ENCODE measurements at places on chromosomes 16 and 17.

GRCh38 chr17:22654447-22654846 is 962.1 kb downstream of the KCNJ18 start:
- H3K27ac ChIP-seq = no peak overlapping the region
- no peak overlapping the region for H3K4me3 ChIP-seq
- no peaks in the 10 kb centered on the region for H3K36me3 ChIP-seq
- DNase-seq = no peak

- no peak overlapping the region for H3K4me3 ChIP-seq
- peak overlapping the region; percentile 16 for H3K27ac ChIP-seq
- DNase-seq = no peak
- H3K27me3 ChIP-seq = no peaks in the 10 kb centered on the region
- peaks cover 53% of the 10 kb centered on the region for H3K36me3 ChIP-seq
Observed at GRCh38 chr16:27462200-27462845, 60.3 kb downstream of the IL21R start.

DNA sequence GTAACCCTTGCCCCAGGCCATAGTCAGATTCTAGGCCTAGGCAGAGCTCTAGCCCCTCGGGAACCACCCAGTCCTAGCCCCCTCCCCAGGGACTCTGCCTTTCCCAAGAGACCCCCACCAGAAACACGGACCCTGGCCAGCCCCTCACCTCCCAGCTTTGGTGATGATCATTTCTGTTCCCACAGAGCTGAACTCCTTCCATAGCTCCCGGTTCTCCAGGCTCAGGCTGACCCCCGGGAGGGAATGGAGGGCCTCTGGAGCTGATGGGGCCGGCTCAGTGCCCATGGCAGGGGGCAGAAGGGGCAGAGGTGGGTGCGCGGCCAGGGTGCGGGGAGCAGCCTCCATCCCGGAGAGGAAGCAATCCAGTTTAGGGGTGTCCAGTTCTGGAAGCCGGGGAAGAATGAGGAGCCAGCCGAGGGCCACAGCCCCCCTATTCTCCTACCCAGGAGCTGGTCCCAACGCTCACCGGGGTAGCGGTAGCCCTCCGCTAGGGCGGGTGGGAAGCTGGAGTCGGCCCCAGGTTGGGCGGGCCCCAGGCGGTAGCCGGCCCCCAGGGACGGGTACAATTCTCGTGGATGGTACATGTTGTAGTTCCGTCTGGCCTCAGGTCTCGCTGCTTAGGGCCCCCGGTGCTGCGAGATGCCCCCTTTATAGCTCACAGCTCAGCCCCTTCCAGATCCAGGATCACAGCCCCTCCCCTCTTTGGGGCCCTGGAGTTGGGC is 953 bp downstream of the TBX6 start:
- no peak for DNase-seq
- H3K27me3 ChIP-seq = no peaks in the 10 kb centered on the region
- H3K27ac ChIP-seq = peak overlapping the region; percentile 57
- no peak overlapping the region for H3K4me3 ChIP-seq
- H3K36me3 ChIP-seq = peaks cover 17% of the 10 kb centered on the region

DNA sequence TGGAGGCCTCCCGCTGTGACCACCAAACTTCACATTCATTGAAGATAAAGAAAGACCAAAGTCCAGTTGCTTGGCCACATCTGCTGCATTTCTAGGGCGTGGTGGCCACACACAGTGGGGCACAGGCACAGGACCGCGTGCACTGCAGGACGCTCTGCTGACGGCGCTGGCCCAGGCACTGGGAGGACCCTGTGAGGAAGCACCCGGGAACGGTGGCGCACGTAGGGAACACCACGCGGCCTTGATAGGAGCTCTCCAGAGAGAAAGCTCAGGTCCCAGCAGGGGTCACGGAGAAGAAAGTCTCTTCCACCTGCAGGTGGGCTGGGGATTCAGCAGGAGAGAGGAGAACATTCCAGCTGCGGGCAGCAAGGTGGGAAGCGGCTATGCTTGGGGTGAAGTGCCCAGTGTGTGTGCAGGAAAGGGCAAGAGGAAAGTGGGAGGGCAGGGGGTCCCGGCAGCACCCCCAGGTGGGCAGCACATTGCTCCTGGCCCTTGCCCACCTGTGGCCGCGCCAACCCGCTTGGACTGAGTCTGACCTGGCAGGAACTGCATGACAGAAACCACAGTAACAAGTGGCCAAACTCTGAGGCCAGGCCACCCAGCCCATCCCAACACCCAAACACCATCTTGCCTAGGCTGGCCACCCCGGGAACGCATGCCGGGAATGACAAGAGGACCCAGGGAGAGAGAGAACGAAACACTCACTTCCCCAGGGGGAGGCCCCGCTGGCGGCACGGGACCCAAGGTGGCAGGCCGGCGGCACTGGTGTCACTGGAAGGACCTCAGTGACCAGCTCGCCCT is 32.8 kb downstream of the TBC1D16 start:
- H3K27me3 ChIP-seq = no peaks in the 10 kb centered on the region
- no peak overlapping the region for H3K27ac ChIP-seq
- peaks cover 18% of the 10 kb centered on the region for H3K36me3 ChIP-seq
- H3K4me3 ChIP-seq = no peak overlapping the region
- peaks cover 7% of the 10 kb centered on the region for H3K4me1 ChIP-seq

DNA sequence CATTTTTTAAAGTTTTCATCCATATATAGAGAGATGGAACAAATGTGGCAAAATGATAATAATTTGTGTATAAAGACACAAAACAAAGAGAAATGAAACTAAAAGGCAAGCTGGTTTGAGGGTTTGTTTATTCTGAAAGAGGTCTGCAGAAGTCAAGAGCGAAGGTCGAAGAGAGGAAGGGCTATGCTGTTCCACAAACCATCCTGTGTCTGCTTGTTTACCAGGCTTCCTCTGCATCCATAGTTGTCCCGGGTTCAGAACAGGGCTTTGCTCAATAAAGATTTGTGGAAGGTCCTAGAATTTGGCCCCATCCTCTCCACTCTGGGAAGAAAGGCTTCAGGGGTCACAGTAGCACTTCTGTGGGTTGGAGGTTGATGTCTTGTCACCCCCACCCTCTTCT is 2.4 kb upstream of the MARVELD3 start:
- H3K4me1 ChIP-seq = no peaks in the 10 kb centered on the region
- H3K4me3 ChIP-seq = no peak overlapping the region
- peaks cover 9% of the 10 kb centered on the region for H3K27me3 ChIP-seq
- H3K36me3 ChIP-seq = no peaks in the 10 kb centered on the region
- no peak for DNase-seq

DNA sequence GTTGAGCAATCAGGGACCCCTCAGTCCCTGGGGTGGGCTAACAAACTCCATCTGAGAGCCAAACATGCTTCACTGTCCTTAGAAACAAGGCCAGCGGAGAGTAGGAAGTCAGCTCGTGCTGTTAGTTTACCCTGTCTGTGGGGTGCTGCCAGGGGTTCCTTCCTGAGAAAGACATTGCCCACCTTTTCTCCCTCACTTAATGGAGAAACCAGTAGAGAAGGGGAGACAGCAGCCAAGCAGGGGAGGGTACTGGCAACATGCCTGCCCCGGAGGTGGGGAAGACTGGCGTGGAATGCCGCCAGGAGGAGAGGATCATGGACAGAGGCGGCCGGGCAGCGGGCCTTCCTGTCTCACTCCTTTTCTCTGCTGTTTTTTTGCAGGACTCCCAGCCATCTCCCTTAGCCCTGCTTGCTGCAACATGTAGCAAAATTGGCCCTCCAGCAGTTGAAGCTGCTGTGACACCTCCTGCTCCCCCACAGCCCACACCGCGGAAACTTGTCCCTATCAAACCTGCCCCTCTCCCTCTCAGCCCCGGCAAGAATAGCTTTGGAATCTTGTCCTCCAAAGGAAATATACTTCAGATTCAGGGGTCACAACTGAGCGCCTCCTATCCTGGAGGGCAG is 19.9 kb downstream of the SP2 start:
- peaks cover 49% of the 10 kb centered on the region for H3K36me3 ChIP-seq
- peak overlapping the region; percentile 19 for H3K27ac ChIP-seq
- H3K27me3 ChIP-seq = no peaks in the 10 kb centered on the region
- peaks cover 7% of the 10 kb centered on the region for H3K4me1 ChIP-seq
- H3K4me3 ChIP-seq = no peak overlapping the region

DNA sequence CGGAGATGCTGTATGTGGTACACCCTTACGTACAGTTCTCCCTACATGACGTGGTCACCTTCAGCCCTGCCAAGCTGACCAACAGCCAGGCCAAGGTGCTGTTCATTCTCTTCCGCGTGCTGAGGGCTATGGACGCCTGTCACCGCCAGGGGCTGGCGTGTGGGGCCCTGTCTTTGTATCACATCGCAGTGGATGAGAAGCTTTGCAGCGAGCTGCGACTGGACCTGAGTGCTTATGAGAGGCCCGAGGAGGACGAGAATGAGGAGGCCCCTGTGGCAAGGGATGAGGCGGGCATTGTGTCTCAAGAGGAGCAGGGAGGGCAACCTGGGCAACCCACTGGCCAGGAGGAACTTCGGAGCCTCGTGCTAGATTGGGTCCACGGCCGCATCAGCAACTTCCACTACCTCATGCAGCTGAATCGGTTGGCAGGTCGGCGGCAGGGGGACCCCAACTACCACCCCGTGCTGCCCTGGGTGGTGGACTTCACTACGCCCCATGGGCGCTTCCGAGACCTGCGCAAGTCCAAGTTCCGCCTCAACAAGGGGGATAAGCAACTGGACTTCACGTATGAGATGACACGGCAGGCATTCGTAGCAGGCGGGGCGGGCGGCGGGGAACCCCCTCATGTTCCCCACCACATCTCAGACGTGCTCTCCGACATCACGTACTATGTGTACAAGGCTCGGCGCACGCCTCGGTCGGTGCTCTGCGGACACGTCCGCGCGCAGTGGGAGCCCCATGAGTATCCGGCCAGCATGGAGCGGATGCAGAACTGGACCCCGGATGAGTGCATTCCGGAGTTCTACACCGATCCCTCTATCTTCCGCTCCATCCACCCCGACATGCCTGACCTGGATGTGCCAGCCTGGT is 1.4 kb downstream of the WDR81 start:
- no peaks in the 10 kb centered on the region for H3K27me3 ChIP-seq
- H3K27ac ChIP-seq = no peak overlapping the region
- H3K36me3 ChIP-seq = peaks cover 24% of the 10 kb centered on the region
- DNase-seq = no peak
- peak overlapping the region; percentile 65 for H3K4me3 ChIP-seq

DNA sequence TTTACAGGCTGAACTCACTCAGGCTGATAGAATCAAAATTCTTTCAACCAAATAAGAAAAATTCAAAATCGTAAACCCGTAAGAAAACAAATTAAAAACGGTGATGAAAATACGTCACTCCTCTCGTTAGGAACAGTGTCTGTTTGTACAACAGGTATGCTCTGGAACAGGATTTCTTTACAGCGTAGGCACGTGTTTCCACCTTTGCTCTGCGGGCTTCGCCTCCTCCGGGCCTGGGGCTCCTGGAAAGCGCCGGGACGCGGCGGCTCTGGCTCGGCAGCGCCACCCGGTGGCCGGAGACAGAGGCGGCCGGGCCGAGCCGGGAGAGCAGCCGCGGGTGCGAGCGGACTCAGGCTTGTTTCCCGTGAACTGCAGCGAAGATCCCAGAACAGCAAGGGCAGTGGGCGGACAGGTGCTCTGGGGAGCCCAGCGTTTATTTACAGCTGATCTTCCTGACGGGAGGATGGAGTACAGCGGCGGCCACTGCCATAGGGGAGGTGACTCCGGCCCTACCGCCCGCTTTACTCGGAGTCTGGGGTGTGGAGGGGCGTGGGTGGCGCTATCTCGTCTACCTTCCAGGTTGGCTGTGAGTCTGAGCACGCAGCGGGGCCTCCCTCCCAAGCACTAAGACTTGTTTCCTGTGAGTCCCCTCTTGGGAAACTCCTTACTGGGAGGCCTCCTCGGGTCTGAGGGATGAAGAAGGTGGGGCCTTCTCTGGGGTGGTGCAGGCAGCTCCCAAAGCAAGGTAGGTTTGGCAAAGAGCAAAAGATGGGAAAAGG is 40.5 kb upstream of the ATP2A3 start:
- no peak overlapping the region for H3K4me3 ChIP-seq
- DNase-seq = no peak
- no peaks in the 10 kb centered on the region for H3K27me3 ChIP-seq
- no peaks in the 10 kb centered on the region for H3K4me1 ChIP-seq
